Renal cortical epithelial cell (primary cell): ENCODE measurements at places on chromosomes 5 and 9.
A peak's percentile ranks its signal among the peaks of the same experiment; 100 is the strongest.

- peak; percentile 87 for DNase-seq
These were observed 5.4 kb upstream of the B4GALT1 start for GRCh38 chr9:33172256-33173238.

GRCh38 chr5:104513121-104513602, 950.6 kb upstream of the NUDT12 start:
- DNase-seq = peak; percentile 14

GRCh38 chr9:13181652-13182051, 97.8 kb downstream of the MPDZ start:
- DNase-seq = peak; percentile 19

DNA sequence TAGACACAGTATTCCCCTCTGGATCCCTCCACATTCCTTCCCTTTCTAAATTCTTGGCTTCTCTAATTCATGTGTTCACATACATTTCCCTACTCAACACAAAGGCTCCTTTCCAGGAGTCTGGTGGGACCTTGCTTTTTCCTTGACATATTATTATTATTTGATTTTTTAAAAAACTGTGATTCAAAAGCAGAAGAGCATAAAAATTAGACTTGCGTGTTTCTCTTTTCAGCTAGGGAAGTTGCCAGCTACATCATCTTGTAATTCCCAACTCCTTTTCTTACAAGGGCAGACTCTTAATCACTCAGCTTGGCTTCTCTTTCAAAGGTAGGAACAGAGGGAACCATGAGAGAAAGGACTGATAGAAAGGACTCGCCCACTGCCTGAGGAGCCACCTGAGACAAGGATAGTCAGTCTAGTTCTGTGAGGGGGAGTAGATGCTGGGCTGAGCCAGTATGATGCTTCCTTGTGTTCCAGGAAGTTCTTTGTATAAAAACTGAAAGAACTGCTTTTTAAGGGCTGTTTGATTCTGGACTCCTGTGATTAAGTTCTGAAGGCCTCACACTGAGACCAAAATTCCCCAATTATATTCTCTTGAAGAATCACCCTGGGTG, 51.0 kb upstream of the DPYSL3 start:
- DNase-seq = no peak
